Urothelium cell line (cell line): ENCODE measurements at places on chromosomes 3 and 15.
A peak's percentile ranks its signal among the peaks of the same experiment; 100 is the strongest.

GRCh38 chr15:92669432-92669831 lies 13.9 kb upstream of the FAM174B start:
- DNase-seq = no peak

DNA sequence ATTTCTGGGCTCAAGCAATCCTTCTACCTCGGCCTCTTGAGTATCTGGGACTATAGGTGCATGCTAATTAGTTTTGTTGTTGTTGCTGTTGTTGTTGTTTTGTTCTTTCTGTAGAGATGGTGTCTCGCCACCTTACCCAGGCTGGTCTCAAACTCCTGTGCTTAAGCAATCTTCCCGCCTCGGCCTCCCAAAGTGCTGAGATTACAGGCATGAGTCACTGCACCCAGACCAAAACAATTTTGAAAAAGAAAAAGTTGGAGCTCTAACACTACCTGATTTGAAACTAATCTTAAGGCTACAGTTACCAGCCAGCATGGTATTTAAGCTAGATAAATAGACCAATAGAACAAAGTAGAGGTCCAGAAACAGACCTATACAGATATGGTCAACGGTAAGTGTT lies 29.8 kb downstream of the KPNA1 start:
- no peak for DNase-seq

DNA sequence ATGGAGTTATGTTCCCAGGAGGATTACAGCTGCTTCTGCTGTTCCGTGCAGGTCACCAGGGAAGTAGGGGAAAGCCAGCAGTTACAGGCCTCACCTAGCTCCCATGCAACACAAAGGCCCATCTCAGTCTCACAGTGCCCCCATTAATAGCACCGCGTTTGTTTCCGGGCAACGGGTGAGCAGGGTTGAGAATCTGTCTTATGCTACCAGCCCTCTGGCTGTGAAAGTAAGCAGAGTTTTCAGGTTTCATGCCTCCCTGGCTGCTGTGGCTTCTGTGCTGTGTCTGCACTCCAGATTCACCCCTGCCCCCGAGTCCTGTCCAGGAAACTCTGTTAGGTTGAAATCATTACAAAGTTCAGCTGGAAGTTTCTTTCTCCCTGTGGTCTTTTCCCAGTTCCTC lies 254.4 kb upstream of the GPR149 start:
- no peak for DNase-seq

- no peak for DNase-seq
Measured at GRCh38 chr15:76964157-76964556, 30.8 kb upstream of the PSTPIP1 start.

- no peak for DNase-seq
Measured at GRCh38 chr15:68399096-68400065, 32.6 kb downstream of the ITGA11 start.

- peak; percentile 57 for DNase-seq
Measured at GRCh38 chr3:138082085-138082991, 33.1 kb downstream of the DZIP1L start.
